Endothelial cell of coronary artery (primary cell): ENCODE measurements at places on chromosomes 4 and X. TPM values are rescaled to one million over a fixed set of nuclear protein-coding genes. Genes with fewer than 3 reads are reported as not detected.

EGFL6 gene
- not detected in 2 replicates for total RNA-seq

SSX1 gene
- not detected in 2 replicates for total RNA-seq

MYL5 gene
- total RNA-seq, result 12.0 and 14.0 TPM in 2 replicates

LAMTOR3 gene
- 20.2 and 20.6 TPM in 2 replicates for total RNA-seq

ADAMTS3 gene
- 2.3 and 3.5 TPM in 2 replicates for total RNA-seq

PCDH18 gene
- 0.27 and 1.2 TPM in 2 replicates for total RNA-seq

GPR50 gene
- not detected in 2 replicates for total RNA-seq

FGF16 gene
- 0.99 and 5.2 TPM in 2 replicates for total RNA-seq

CXorf65 gene
- total RNA-seq, result not detected in 2 replicates

GYG2 gene
- under 0.01 and 0.09 TPM in 2 replicates for total RNA-seq

ADGRG4 gene
- total RNA-seq, result under 0.01 TPM in 1 of 2 replicates, not detected in the other

ZCCHC13 gene
- not detected in 2 replicates for total RNA-seq

ABCG2 gene
- 1.7 and 14.0 TPM in 2 replicates for total RNA-seq

ZNF157 gene
- total RNA-seq, result not detected in 2 replicates

GLRB gene
- total RNA-seq, result 2.2 and 5.1 TPM in 2 replicates

SMIM10L2A gene
- total RNA-seq, result 0.38 and 0.54 TPM in 2 replicates

DOCK11 gene
- total RNA-seq, result 0.63 and 2.3 TPM in 2 replicates

DOK7 gene
- not detected in 2 replicates for total RNA-seq

CENPU gene
- 7.1 and 23.0 TPM in 2 replicates for total RNA-seq

KDR gene
- 144 and 275 TPM in 2 replicates for total RNA-seq

EDA gene
- 0.81 and 2.4 TPM in 2 replicates for total RNA-seq

GALNTL6 gene
- not detected in 2 replicates for total RNA-seq

NAP1L2 gene
- total RNA-seq, result 0.63 and 0.85 TPM in 2 replicates

TMPRSS11B gene
- not detected in 2 replicates for total RNA-seq

VSIG1 gene
- total RNA-seq, result 0.19 and 0.72 TPM in 2 replicates

FHIP1A gene
- total RNA-seq, result under 0.01 and 0.09 TPM in 2 replicates
